ENCODE measurements at places on chromosomes 1 and 21. TPM values are rescaled to one million over a fixed set of nuclear protein-coding genes. Genes with fewer than 3 reads are reported as not detected.

Gene PDZK1
- 186 TPM for polyA plus RNA-seq

DNA sequence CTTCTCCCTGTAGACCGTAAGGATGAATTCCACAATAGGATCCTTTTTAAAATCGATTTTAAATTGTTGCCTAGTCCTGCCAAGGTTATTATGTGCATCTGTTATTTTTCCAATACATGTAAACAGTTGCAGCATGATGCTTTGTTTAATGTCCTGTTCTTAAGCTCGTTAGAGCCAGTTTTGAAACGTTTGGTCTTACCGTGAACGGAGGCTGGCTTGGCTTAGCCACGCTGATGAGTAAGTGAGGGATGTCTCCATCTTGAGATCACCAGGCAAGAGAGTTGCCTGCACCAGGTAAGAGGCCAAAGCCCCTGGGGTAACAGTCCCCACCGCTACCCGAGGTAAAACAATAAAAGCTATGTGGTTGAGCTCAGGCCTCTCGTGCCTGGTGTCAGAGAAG is 17.3 kb downstream of the CSTB start:
- DNase-seq = no peak

Gene SNX27
- polyA plus RNA-seq = 18.4 TPM

DNA sequence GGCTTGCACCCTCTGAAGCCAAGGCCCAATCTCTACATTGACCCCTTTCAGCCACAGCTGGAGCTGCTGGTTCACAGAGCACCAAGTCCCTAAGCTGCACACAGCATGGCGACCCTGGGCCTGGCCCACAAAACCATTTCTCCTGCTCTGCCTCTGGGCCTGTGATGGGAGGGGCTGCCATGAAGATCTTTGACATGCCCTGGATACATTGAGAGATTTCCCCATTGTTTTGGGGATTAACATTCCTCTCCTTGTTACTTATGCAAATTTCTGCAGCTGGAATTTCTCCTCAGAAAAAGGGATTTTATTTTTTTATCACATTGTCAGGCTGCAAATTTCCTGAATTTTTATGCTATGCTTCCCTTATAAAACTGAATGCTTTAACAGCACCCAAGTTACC is 235.8 kb downstream of the COL11A1 start:
- no peak for DNase-seq

GRCh38 chr21:15134701-15135470 is 70.1 kb upstream of the NRIP1 start:
- no peak for DNase-seq

DNA sequence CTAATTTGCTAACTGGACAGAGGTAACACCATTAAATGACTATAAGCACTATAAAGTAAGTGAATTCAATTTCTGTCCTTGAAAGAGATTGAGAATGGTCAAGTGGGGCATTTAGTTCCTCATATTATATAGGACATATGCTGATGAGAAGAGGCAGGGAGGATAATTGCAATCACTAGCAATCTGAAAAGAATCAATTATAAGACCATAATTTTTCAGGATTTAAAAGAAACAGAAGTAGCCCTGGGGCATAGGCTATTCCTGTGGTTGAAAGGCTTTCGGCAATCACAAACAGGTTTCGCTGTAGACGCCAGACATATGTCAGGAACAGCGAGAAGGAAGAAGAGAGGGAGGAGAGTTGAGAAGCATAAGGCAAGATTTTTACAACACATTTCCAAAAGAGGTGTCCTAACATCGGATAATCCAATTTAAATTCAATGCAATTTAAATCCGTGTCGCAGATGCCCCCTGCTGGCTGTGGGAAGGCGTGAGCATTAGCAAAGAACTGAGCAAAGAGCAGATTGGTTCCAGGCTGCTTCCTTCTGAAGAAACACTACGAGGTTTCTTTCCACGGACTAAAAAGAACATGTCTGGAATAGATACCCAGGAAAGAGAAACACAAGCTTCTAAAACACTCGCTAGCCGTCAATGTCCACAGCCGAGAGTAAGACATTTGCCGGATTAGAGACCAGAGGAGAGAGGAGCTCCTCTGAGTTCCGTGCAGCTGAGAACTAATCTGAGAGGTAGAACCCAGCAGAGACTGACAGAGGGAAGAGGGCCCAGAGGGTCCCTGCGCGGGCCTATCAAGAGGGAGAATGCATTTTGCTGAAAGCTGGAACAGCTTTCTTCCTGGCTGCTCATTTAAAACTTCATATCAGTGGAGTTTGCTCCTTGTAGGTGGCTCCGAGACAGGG is 27.9 kb downstream of the RGS5 start:
- DNase-seq = peak; percentile 43

DNA sequence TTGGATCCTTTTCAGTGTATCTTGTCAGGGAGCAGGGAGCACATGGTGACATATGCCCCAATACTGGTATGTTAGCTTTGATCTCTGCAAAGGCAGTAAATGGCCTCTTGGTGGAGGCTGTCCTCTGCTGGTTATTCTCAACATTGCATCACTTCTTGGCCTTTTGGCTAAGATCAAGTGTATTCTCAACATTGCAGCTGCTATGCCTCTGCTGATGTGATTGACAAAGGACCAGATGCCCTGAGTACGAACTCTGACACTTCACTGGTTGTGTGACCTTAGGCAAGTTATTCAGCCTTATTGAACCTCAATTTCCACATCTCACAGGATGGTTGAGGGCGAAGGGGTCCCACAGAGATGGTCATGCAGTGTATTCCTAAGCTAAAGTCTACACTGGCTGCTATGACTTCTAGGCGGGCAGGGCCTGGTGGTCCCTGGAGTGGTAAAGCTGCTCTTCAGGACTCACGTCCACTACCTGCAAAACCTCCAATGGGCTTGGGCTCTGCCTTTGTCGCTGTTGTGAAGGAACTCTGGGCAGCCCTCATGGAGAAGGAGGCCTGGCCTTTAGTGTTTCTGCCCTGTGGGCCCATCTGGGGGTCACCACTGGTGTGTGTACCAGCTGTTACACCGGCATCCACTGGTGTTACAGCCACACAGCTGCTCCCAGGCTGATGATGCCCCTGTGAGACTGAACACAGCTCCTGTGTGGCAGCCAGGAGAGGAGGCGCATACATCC is 64.8 kb downstream of the DNTTIP2 start:
- DNase-seq = peak; percentile 73

Data from renal pelvis (tissue), 12 donors.